ENCODE measurements at places on chromosomes 2 and 18.

- no peak for ATAC-seq
Measured at GRCh38 chr2:46187112-46187618, 110.0 kb upstream of the EPAS1 start.

GRCh38 chr2:63422556-63422955 lies 165.7 kb downstream of the WDPCP start:
- no peak for ATAC-seq

GRCh38 chr2:57759131-57759530 lies 287.5 kb upstream of the VRK2 start:
- ATAC-seq: no peak

GRCh38 chr2:9392898-9393765 lies 30.2 kb downstream of the ITGB1BP1 start:
- ATAC-seq: peak; percentile 24

- ATAC-seq: peak; percentile 81
Measured at GRCh38 chr2:196233805-196234475, 62.6 kb upstream of the STK17B start.

DNA sequence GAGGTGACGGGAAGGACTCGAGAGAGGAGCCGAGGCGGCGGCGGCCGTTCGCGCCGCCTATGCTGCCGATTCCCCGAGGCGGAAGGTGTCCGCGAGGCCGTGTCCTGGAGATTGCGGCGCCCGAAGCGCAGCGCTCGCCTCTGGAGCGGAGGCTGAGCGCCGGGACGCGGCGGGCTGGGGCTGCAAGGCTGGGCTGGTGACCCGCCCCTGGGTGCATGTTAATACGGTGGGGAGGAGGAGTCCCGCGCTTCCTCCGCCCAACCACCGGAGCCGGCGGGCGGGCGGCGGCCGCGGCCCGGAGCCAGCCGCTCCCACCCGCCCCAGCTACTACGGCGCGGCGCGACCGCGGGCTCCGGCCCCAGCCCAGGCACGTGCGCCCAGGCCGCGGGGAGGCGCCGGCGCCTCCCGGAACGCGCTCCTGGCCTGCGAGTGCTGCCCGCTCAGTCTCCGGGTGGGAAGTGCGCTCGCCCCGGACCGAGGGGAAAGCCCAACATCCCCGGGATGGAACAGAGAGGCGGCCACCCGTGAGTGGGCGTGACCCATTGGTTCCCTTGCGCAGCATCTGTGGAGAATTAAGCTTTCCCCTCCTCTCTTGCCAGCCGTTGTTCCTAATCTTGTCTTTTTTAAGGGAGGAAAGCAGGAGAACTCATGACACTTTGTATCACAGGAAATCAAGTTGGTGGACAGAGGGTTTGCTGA lies at the start of gene DLGAP1:
DLGAP1 (minus strand) TSS at position 195 of the 699 bp plus-strand sequence.
- no peak for ATAC-seq

DNA sequence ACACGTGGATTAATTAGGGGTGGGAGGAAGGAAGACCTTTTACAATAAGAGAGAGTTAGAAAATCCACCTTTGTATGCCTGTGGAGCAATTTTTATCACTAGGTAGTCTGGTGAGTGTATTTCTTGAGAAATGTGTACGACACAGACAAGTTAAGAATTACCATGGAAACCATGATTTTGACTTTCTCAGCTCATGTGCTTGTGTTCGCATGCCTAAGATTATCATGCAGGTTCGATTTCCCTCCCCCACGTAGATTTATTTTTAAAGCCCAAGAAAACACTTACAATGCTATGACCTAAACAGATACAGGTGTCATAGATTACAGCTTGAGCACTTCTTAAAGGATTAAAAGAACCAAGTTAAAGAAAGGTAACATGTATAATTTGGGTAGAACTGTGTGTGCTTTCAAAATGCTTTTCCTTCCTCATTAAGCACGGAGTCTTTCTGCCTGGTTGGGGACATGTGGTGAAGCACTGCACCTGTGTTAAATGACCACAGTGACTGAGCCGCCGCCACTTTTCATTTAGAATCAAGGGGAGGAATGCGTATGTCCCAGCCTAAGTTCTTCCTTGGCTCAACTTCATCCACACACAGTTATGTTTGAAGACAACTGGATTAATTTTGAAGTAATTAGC lies 16.6 kb downstream of the SERTAD2 start:
- ATAC-seq: peak; percentile 88

GRCh38 chr2:31660165-31660564 lies 79.4 kb upstream of the SRD5A2 start:
- ATAC-seq: no peak

DNA sequence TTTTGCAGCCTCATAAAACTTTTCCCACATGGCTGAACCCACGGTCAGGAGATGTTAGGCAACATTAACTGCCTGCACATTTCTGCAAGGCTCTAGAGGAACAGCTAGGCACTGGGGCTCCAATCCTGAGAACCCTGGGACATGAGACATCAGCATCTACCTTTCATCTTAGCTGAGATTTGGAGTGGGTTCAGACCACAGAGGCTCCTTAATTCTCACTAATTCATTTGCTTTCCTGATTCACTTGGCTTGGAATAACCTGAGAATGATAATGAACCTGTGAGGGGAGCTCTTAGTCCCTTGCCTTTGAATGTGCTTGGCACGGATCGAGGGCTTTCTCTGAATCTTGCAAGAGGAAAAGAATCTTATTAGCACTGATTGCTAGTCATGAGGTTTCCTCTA lies 266.2 kb downstream of the FIGN start:
- ATAC-seq: no peak

DNA sequence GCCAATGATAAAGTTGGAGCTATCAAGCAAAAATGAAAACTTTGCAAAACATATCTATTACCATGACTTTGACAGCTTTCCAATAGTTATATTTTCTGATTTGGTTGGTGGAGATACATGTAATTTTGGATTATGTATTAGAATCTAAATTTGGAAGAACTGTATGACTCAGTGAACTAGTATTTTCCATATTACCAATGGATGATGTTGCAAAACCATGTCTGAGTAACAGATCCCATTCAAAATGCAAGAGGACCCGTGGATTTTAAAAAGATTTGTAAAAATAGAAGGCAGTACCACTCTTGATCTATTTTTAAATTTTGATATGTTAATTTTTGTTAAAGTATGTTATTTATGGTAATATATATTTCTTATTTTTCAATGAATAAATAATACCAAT lies 83.0 kb downstream of the TAF4B start:
- no peak for ATAC-seq

DNA sequence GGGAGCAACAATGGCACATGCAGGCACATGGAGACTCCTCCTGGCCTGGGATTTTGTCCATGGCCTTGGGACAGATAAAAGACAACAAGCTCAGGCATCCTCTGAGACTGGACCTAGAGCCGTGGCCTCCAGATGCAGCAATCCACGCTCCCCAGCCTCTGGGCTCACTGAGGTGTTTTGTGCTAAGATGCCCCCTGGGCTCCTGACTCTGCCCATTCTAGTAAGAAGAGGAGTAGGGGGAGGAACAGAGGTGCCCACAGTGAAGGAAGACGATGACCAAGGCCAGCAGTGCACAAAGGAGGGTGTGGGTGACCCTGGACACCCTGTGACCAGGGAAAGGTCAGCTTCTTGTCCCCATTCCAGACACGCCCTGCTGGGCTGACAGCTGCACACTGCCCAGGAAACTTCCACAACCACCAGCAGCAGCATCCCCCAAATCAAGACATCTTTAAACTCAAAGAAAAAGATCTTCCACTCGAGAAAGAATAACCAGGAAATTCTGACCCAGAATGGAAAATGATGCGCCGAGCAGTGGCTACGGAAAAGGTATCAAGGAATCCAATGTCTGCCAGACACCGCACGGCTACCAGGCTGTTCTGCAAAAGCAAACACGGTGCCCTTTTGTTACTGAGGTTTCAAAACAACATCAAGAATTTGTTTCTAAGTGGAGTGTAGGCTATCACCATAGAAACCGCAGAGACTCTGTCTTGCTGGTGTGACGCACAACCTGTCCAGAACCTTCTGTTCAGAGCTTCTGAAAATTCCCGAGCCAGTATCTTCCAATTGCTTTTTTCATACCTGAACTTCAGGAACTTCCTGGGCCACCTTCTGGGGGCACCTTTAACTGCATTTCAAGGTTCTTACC lies 65.5 kb downstream of the ZNF516 start:
- no peak for ATAC-seq

GRCh38 chr2:121707920-121708361 lies 28.7 kb downstream of the NIFK start:
- ATAC-seq: no peak

GRCh38 chr2:192047315-192048107 lies 147.2 kb downstream of the TMEFF2 start:
- no peak for ATAC-seq

GRCh38 chr18:56990678-56991077 lies 156.2 kb upstream of the BOD1L2 start:
- ATAC-seq: no peak

GRCh38 chr18:54215069-54215468 lies 9.4 kb downstream of the MBD2 start:
- ATAC-seq: no peak

GRCh38 chr2:41867553-41867952 lies 180.3 kb upstream of the PKDCC start:
- peak; percentile 27 for ATAC-seq

DNA sequence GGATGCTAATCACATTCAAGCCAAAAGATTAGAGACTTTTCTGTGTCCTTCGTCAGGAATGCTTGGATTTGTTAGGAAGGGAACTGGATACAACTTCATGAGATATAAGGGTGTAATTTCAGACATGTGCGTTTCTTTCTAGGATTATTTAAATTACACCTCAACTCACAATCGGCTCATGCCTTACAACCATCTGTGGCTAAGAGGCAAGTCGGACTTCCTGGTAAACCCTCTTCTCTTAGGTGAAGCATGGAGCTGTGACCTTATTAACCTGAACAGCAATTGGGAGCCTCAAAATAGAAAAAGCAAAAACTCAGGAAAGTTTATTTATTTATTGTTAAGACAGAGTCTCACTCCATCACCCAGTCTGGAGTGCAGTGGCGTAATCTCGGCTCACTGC lies 61.8 kb downstream of the SEMA4F start:
- ATAC-seq: no peak

GRCh38 chr2:9885036-9885684 lies 41.9 kb downstream of the TAF1B start:
- ATAC-seq: no peak

DNA sequence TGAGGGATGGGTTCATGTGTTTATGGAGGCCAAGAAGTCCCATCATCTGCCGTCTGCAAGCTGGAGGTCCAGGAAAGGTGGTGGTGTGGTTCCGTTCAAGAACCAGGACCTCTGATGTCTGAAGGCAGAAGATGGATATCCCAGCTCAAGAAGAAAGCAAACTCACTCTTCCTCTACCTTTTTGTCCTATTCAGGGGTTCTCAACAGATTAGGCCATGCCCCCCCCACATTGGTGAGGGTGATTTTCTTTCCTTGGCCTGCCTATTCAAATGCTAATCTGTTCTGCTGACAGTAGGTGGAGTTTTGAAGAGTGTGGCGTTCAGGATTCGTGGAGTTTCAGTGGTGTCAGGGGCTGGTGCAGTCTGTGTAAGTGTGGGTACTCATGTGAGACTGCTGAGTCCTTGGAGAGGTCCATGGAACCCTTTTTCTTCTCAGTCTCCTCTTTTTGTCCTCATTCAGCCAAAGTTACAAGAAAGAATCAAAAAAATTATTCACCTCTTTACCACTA lies 5.9 kb downstream of the MSL3B start:
- ATAC-seq: no peak
